ENCODE measurements at places on chromosomes 1 and 21.

DNA sequence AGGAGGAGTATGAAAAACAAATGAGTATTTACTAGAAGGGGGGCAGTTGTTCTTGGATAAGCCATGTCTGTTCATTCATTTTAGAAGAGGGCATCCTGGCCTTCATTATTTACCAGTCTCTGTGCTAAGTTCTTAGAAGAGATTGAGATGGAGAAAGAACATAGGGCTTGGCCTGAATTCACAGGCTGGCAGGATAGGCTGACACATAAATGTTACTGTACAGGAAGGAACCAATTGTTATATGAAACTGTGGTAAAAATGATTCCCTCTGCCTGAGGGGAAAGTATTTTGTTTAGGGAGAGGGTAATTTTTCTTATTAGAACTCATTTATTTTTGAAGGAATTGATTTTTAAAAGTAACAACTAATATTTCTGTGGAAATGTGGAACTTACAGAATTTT, 99.5 kb downstream of the MAN1A2 start:
- no peak for DNase-seq

GRCh38 chr1:30572192-30572591, 151.2 kb downstream of the MATN1 start:
- DNase-seq, result no peak

DNA sequence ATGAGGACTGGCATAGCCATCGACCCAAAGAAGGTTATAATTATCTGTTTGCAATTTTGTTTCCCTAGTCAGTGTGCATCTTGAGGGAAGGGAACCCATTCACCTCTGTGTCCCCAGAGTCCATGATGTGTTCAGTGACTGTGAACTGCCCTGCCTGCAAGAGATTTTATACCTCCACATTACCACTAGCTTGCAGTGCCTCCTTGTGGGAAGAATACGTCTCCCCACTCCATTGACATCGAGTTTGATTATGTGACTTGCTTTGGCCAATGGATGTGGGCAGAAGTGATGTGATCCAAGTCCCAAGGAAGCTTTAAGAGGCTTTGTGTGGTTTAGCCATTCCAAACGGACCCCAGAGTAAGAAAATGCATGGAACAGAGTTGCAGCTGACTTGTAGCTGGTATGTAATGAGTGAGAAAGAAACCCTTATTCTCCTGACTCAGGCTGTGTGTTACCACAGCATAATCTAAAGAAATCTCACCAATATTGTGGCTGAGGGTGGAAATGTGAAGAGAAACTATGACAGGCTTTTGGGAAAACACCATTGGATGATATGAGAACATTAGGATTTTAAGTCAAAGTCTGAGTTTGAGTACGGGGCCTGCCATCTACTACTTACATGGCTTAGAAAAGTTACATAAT, 47.8 kb upstream of the NRDC start:
- no peak for DNase-seq

- DNase-seq, result no peak
Observed at GRCh38 chr1:55700359-55701130, 485.4 kb upstream of the USP24 start.

GRCh38 chr1:23288671-23289070, 55.4 kb downstream of the HNRNPR start:
- no peak for DNase-seq

DNA sequence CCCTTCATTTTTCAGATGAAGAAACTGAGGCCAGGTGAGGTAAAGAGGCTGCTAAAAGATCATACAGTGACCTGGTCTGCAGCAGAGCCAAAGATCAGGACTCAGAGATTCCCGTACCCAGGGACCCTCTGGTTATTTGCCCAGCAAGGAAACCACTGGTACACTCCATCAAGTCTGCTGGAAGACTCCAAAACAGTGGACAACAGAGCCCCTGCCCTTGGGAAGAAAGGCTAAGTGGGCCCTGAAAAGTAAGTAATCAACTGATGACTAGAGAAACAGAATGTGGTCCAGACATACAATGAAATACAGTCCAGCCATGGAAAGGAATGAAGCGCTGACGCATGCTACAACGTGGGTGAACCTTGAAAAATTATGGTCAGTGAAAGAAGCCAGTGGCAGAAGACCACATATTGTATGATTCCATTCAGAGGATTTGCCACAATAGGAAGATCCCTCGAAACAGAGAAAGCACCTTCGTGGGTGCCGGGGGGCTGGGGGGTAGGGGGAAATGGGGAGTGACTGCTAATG, 106.4 kb downstream of the ETS2 start:
- DNase-seq, result no peak

- DNase-seq, result no peak
Observed at GRCh38 chr1:44828841-44829440, 14.1 kb downstream of the PTCH2 start.

DNA sequence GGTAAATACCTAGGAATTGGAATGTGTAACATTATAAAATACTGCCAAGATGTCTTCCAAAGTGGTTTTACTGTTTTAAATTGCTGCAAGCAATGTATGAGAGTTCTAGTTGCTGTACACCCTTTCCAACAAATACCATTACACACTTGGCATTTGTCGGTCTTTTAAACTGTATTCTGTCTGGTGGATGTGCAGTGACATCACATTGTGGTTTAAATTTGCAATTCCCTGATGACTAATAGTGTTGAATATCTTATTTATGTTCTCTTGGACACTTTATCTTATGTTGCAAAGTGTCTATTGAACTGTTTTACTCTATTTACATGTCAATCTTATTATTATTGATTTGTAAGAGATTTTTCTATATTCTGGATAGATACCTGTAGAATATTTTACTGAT, 561.2 kb upstream of the B3GALT2 start:
- no peak for DNase-seq

DNA sequence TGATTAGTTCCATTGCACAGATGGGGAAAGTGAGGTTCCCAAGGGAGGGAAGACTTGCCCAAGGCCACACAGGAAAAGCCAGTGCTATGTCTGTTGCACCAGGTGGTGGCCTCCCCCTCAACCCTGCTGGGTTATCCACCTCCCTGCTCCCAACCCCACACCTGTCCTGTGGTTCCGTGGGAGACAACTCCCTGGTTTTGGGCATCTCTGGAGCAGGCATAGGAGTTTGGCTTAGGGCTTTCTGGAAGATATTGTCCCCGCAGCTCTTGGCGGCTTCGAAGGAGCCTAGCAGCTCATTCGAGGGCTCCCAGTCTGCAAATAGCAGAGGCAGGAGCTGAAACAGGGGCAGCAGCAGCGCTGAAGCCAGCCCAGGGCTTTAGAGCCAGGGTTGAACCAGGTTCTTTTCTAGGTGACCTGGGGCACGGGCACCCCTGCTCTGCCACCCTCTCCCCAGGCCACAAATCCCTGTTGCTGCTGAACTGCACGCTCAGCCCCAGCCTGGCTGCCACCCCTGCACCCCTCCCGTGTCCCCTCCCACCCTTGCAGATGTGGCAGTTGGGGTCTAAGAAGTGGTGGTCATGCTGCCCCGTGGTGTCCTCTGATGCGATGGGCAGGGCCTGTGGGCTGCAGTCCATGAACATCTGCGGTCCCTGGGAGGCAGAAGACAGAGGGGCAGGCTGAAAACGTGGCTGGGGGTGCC, 22.1 kb downstream of the SPOCD1 start:
- no peak for DNase-seq

DNA sequence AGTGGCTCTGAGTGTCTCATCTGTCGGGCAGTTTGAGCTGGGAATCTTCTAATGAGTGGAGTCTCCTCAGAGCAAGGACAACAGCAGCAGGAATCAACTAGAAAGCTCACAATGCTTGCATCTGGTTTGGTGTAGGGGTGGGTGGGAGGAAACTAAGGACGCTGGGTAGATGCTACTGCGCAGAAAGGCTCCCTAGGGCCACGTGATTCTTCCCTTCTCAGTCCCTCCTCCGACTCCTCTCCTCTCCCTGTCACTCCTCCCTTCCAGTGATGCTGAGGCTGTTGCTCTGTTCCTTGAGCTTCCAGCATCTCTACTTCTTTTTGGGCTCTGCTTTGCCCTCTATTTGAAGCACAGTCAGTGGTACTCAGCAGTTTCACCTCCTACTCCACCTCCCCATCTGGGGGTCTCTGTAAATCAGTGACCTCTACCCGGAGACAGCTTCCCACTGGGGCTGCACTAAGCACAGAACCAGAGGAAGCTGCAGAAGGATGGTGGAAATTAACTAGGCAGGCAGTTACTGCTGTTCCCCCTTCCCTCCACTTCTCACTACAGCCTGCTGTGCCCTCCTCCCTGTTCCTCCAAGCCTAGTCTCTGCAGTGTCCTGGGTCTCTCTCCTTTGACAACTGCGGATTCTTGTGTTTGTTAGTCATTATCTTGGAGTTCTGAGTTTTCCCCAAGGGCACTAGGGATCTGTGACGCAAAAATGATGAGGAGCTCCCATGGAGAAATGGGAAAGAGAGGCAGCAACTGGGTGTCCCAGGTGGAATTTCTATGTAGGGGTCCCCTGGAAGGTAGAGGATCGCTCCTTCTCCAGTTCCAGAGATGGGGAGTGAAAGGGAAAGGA, 5.8 kb downstream of the LINGO4 start:
- no peak for DNase-seq

- no peak for DNase-seq
Observed at GRCh38 chr1:228339766-228340685, 66.6 kb downstream of the TRIM11 start.

DNA sequence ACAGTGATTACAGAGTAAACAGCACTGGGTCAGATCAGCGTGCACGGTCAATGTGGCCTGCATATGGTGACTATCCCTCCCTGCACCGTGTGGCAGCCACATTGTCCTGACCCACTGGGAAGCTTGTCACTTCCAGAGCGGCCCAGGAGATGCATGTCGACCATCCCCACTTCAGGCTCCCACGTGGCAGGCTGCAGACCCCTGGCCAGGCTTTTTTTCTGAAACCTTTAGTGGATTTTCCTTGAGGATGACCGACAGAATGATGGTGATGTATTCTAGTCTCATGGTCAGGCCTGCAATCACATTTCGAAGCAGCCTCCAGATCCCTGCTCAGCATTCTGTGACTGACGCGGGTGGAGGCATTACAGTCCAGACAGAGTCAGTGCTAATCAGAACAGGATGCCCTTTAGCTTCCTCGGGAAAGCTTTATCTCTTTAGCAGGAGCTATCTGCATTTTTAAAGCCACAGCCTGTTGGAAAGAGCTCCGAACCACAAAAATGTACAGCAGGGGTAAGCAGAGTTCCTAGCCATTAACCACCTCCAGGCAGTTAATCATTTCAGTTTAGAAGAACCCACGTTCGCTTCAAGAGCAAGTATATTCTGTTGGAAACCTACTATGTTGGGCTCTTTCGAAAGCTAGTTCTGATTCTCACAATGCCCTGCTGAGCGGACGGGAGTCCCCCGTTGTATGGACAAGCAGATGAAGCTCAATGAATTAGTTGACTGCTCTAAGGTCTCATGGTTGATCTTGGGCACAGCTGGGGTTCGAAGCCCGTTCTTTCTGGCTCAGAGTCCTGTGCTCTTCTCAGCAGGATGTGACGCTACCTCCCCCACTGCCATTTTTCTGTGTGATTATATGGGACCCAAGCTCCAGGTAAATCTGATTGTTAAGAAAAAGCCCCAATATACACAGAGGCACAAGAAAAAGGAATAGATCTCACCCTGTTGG, 56.5 kb downstream of the IRF2BP2 start:
- no peak for DNase-seq

GRCh38 chr21:38979271-38980121, 173.8 kb downstream of the ETS2 start:
- no peak for DNase-seq

DNA sequence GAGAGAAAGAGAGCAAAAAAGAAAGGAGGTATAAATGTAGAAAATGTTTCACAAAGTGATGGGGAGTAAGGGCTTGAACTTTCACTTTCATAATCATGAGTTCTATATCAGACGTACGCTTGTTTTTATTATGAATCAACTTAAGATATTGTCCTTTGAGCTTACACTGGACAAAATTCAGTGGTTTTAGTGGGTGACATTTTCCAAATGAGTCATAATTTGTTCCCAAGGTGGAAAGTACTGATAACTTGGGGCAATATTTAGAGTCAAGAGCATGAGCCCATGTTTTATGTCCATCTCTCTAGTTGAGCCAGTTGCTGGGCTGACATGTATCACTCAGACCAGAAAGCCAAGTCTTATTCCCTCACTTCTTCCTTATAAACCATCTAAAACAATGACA, 161.6 kb downstream of the CHRM3 start:
- DNase-seq, result no peak

Data from stimulated activated CD8-positive, alpha-beta memory T cell treated with anti-CD3 and anti-CD28 coated beads, Interleukin-2, amount 100 ng/mL, for 1 hour (primary cell).